ENCODE measurements at places on chromosomes 7 and 10. TPM values are rescaled to one million over a fixed set of nuclear protein-coding genes. Genes with fewer than 3 reads are reported as not detected.

DNA sequence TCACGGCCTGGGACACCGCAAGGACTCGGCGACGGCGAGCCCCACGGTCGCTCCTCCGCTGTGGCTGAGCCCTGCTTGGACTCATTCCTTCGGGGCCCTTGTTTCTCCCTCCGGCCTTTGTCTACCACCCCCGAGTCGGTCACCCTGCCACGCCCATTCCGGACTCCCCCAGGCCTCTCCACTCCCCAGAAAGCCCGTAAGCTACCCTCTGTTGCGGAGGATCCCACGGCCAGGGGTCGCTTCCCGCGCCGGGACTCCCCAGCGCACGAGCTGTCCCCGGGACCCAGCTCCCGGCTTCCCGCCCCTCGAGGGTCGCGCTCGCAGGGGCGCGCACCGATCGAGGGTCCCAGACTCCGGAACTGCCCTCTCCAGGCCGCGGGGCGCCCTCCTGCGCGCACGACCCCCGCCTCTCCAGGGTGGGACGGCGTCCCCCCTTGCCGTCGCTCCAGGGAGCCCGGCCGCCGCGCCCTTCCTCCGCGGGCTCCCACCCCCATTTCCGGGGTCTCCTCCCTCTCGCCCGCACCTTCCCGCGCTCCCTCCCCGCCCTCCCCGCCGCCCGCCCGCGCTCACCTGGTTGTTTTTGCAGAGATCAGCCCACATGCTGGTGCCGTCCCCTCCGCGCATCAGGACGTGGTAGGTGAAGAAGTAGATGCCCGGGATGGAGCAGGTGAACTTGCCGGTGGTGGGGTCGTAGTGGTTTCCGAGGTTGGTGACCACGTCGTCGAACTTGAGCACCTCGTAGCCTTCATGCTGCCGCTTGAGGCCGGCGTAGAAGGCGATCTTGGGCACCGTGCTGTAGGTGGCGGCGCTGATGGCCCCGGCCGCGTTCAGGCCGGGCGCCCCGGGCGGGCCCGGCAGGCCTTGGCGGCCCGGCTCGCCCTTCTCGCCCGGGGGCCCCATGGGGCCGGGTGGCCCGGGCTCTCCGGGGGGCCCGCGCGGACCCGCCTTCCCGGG is 1.5 kb downstream of the C1QL3 start:
- DNase-seq = no peak
- H3K27me3 ChIP-seq = no peaks in the 10 kb centered on the region
- peak overlapping the region; percentile 69 for H3K4me3 ChIP-seq
- no peak overlapping the region for H3K27ac ChIP-seq

DNA sequence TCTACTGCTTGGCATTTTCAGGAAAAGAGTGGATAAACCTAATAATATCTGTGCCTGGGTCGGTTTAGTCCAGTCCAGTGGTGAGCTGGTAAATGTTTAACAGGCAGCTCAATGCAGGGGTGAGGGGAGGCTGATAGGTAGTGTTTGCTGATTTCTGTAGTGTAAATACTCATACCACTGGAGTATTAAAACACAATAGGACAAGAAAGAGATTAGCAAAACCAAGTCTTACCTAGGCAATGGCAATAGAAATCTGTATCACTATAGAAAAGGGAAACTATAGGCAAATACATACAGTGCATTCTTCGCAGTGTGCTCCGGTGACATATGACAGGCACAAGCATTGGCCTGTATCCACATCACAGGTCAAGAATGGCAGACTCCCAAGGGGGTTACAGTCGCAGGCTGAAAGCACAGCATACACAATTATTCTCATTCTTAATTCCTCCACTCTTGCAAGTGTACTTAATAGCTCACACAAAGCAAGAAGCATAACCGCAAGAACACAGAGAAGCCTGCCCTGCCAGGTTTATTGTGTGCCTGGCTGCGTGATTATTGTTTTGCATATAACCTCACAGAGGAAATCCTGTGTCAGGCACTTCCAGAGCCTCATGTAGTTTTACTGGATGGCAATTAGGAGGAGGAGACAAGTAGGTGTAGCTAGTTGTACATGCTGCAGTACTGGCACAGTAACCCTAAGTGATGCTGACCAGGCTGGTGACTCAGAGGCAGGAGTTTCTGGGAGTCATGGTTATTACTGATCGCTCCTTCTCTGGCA is 35.0 kb downstream of the LAMB4 start:
- no peaks in the 10 kb centered on the region for H3K27me3 ChIP-seq
- H3K4me3 ChIP-seq = no peak overlapping the region
- H3K36me3 ChIP-seq = no peaks in the 10 kb centered on the region
- DNase-seq = peak; percentile 59
- H3K4me1 ChIP-seq = peaks cover 3% of the 10 kb centered on the region

GRCh38 chr10:71964098-71964742 is at the start of gene CHST3:
Gene CHST3, plus strand, starts transcription at chr10:71964395. Its CDS starts 41,448 bp downstream, at chr10:72005843.
- H3K36me3 ChIP-seq = no peaks in the 10 kb centered on the region
- H3K27me3 ChIP-seq = no peaks in the 10 kb centered on the region
- DNase-seq = peak; percentile 94
- peak within 1 kb of the TSS; percentile 98 for H3K27ac ChIP-seq
- H3K4me1 ChIP-seq = no peaks in the 10 kb centered on the region

DNA sequence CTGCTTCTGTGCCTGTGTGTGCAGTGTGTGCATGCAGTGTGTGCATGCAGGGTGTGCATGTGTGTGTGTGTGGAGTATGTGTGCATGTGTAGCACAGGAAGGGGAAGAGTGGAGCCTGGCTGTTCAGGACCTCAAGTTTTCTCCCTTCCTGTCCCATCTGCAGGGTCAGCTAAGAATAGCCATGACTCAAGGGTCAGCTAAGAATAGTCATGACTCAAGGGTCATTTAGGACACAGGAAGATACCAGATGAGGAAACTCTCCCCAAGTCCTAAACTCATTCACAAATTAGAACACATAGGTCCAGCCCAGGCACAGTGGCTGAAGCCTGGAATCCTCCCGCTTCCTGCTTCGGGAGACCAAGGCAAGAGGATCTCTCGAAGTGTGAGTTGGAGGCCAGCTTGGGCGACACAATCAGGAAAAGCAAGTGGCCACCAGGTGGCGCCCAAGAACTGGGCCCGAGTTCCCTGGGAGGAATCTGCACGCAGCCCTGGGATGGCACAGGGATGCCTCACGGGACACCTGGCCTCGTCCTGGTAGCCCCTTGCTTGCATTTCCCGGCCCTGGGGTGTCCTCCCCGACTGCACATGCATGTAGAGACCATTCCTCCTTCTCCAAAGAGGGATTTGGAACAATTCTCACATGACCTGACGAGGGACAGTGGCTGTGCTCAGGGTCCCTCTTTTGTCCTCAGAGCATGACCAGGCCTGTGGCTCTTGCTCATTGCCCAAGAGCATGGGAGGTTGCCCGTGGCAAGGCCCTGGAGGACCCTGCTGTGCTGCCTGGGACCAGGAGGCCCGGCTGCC is 21.4 kb upstream of the VOPP1 start:
- peak; percentile 78 for DNase-seq
- H3K4me1 ChIP-seq = no peaks in the 10 kb centered on the region
- no peak overlapping the region for H3K4me3 ChIP-seq
- H3K36me3 ChIP-seq = no peaks in the 10 kb centered on the region
- H3K27me3 ChIP-seq = no peaks in the 10 kb centered on the region
- no peak overlapping the region for H3K27ac ChIP-seq

DNA sequence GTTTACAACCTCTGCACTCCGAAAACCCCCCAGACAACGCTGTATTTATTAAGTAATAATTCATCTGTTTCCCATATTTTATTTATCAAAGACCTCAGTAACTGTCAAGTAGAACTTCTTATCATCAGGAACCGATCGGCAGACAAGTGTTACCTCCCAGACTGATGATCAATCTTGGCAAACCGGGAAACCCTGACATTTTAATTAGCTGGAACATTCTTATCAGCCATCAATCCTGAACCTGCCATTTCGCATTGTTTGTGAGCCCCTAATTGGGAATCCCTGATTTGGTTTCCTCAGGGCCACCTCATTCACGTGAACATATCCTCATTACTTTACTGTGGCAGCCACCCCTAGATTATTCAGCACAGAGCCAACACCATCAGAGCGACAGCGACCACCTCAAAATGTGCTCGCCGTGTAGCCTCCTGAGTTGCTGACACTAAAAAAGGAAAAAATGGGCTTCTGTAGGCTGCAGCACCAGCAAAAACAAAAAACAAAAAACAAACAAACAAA is 93.6 kb upstream of the SDK1 start:
- DNase-seq = peak; percentile 20
- H3K36me3 ChIP-seq = no peaks in the 10 kb centered on the region
- no peaks in the 10 kb centered on the region for H3K4me1 ChIP-seq
- H3K27ac ChIP-seq = no peak overlapping the region

BTBD16 gene
- 2.4 TPM for total RNA-seq

GRCh38 chr10:124744102-124745050 is at the start of gene FAM53B:
Gene FAM53B, minus strand, starts transcription at chr10:124744378. Its CDS starts 37,665 bp downstream, at chr10:124706713.
- peak; percentile 95 for DNase-seq
- H3K27me3 ChIP-seq = no peaks in the 10 kb centered on the region
- H3K4me1 ChIP-seq = no peaks in the 10 kb centered on the region
- H3K27ac ChIP-seq = peak within 1 kb of the TSS; percentile 51

DNA sequence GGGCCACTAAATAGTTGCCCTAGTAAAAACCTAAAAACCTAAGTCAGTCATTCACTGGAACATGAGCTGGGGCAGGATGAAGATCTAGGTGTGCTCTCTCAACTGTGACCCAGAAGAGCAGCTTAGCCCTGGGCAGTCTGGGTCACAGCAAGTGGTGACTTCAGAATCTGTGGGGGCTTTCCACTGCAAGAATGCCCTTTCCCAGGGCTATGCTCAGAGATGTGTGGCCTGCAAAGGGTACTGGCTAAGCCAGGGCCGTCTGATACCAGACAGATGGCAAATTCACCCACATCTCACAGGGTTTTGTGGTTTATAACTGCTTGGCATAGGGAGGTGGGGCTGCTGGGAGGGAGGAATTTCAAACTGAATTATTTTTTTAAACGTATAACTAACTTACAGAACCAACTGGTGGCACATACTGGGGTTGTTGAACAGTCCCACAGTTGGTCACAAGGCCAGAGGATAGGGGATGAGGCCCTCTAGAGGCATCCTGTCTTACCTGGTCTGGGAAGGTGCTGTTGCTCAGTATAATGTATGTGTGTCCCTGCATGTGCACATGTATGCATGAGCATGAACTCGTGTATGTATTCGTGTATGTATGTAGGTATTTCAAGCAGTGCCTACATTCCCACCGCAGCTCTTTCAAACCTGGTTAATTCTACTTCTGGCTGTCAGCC is 63.2 kb downstream of the PRPF18 start:
- no peak overlapping the region for H3K4me3 ChIP-seq
- no peak for DNase-seq

DNA sequence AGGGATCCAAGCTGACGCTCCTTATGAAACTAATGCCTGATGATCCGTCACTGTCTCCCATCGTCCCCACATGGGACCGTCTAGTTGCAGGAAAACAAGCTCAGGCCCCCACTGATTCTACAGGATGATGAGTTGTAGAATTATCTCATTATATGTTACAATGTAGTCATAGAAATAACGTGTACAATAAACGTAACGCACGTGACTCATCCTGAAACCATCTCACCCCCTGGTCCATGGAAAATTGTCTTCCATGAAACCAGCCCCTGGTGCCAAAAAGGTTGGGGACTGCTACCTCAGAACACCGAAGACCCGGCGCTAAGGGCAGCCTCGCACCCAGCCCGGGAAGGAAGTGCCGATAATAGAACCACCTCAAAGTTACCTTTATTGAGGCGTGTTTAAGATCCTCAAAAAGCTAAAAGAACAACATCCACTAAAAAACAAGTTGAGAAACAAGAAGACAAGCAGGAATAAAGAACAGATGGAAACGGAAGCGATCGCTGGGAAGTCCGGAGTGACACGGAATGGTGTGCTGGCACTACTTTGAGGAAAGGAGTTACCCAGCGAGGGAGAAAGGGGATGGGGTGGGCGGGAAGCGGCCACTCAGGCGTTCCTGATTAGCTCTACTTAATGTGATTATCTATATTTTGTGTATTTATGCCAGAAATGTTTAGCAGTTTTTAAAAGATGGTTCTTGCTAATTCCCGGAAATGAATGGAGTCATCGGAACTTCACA is 50.1 kb upstream of the PRKAR1B start:
- H3K27me3 ChIP-seq = no peaks in the 10 kb centered on the region
- H3K4me3 ChIP-seq = no peak overlapping the region
- DNase-seq = no peak
- no peaks in the 10 kb centered on the region for H3K4me1 ChIP-seq
- H3K27ac ChIP-seq = no peak overlapping the region
- H3K36me3 ChIP-seq = no peaks in the 10 kb centered on the region

- H3K4me3 ChIP-seq = no peak overlapping the region
- H3K4me1 ChIP-seq = no peaks in the 10 kb centered on the region
- no peaks in the 10 kb centered on the region for H3K36me3 ChIP-seq
- H3K27me3 ChIP-seq = no peaks in the 10 kb centered on the region
Observed at GRCh38 chr7:145848691-145849090, 267.9 kb upstream of the CNTNAP2 start.

MAP3K8 gene
- total RNA-seq = 80.3 TPM

- DNase-seq = no peak
- no peaks in the 10 kb centered on the region for H3K4me1 ChIP-seq
- H3K27ac ChIP-seq = no peak overlapping the region
- no peaks in the 10 kb centered on the region for H3K36me3 ChIP-seq
- no peak overlapping the region for H3K4me3 ChIP-seq
Observed at GRCh38 chr10:53491774-53492173, 719.2 kb upstream of the MBL2 start.

CYP3A7 gene
- not detected for total RNA-seq

GRCh38 chr7:55533050-55533728 is 39.1 kb downstream of the VOPP1 start:
- peak; percentile 60 for DNase-seq
- H3K36me3 ChIP-seq = no peaks in the 10 kb centered on the region
- H3K4me3 ChIP-seq = no peak overlapping the region

Measured in aorta (tissue), 5 donors.